ENCODE measurements at places on chromosomes 5 and 9.

DNA sequence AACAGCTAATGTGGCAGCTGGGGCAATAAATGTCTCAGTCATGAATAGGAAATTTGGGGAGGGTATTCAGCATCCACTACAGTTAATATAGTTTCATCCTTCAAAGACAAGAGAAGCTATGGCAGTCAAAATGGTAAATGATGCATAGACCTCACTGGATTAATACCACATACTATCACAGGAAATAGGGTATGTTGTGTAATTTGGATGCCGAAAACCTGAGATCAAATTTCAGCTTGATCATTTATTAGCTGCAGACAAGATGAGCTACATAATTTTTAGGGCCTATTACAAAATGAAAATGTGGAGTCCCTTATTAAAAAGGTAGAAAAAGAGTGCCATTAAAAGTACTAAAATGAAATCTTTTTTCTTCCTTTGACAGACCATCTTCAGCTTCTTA is 112.6 kb upstream of the MTAP start:
- no peak for DNase-seq

- no peak for DNase-seq
These were observed 9.7 kb upstream of the HK3 start for GRCh38 chr5:176908675-176909368.

DNA sequence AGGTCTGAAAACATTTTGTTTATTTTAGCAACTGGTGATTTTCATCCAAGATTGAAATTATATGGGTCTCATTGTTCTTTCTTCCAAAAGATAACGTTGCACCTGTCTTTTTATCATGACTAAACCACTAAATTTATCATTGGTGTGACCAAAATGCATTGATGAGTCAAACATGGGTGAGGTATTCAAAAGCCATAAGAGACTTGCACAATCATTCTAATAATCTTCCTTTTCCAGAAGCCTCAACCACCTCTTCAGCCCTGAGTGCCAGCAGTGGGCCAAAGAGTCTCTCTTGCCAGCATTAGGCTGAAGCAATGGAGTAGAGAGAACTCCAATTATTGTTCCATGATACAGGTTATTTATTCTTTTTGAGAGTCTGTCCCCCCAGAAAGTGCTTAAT is 198.9 kb downstream of the LURAP1L start:
- DNase-seq = no peak

- no peak for DNase-seq
These were observed 135.4 kb downstream of the ATG10 start for GRCh38 chr5:82107267-82107666.

GRCh38 chr9:133932181-133932580 is 59.9 kb downstream of the VAV2 start:
- no peak for DNase-seq

Measured in stimulated activated CD8-positive, alpha-beta memory T cell treated with anti-CD3 and anti-CD28 coated beads, Interleukin-4, amount 100 ng/mL, for 24 hours (primary cell).